ENCODE measurements at places on chromosomes 2 and 18.

GRCh38 chr2:149068996-149069888 is 30.7 kb downstream of the LYPD6B start:
- DNase-seq = no peak

DNA sequence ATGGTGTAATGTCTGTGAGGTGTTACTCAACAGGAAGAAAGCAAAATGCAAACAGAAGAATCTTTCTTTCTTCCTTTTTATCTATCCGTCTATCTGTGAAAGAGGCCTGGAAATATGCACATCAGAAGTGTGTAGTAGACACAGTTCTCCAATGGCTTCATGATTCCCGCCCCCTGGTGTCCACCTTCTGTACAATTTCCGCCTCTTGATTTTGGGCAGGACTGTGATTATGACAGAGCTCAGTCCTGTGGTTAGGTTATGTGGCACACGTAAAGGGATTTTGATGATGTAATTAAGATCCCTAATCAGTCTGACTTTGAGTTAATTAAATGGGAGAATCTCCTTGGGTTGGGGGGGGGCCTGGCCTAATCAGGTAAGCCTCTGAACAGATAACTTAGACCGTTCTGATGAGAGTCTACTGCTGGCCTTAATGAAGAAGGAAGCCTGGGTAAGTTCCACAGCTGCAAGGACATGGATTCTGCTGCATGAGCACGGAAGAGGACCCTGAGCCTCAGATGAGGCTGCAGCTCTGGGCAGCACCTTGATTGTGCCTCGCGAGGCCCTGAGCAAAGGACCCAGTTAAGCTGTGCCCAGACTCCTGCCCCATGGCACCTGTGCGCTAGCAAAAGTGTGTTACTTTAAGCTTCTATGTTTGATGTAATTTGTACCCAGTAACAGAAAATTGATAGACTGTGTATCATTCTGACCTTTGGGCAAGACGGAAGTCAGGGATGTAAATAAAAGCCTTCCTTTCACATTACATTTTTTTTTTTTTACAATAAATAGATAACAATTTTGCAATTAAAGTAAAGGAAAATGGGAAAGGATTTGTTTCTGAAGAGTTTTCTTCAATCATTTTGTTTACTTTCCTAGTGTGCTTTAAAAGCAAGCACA is 11.3 kb upstream of the KCNF1 start:
- DNase-seq = peak; percentile 61

DNA sequence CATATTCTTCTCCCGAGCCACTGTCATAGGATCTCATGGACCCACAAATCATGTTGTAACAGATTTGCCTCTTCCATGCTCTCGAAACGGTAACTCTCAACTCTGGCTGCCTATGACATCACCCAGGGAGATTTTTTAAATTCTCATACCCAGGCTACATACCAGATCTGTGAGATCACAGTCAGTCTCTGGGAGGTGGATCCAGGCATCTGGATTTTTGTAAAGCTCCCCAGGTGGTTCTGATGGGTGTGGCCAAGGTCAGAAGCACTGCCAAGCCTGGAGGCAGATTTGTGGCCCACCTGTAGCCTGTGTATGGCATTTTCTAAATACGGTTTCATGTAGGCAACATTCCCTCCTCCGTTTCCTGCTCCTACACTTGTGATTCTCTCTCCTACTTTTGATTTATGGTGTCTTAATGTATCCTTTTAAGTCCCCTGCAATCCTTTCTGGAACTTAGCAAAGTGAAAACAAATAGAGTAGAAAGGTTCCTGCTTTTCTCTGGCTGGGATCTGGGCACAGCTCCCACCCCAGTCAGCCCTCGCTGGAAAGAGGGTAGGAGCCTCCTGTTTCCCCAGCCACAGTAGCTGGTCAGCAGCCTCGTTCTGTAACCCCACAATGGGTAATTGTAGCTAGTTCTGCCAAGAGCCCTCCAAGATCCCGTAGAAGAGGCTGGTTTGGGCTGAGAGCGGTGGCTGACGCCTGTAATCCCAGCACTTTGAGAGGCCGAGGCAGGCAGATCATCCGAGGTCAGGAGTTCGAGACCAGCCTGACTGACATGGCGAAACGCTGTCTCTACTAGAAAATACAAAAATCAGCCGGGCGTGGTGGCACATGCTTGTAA is 96.2 kb downstream of the KLHL29 start:
- DNase-seq = peak; percentile 94

DNA sequence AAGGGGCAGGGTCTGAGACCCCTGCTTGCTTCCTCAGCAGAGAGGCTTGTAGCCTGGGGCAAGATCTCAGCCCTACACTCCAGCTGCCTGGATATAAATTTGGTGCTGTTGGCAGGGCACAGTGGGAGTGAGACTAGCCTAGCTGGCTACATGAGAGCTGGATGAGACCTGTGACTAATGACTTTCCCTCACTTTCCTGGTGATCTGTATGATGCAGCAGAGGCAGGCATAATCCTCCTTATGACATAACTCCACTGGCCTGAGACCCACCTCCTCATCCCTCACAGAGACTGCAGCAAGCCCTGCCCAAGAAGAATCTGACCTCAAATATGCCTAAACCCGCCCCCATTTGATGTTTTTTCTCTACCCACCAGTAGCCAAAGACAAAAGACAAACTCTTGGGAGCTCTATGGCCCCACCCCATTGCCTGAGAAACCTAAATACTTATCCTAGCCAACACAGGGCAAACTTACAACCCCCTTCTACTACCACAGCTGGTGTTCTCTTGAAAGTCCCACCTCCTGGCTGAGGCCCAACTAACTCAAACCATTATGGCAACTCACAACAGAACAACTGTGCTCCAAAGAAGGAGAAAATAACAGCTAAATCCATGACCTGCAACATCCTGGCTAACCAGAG is 102.7 kb downstream of the NR4A2 start:
- DNase-seq = no peak
